Activated CD4-positive, alpha-beta memory T cell treated with anti-CD3 and anti-CD28 coated beads, Interleukin-2, amount 10 ng/mL, durations not matched to agents 7 days and 5 days (primary cell): ENCODE measurements at places on chromosomes 1 and 21. TPM values are rescaled to one million over a fixed set of nuclear protein-coding genes. Genes with fewer than 3 reads are reported as not detected.

Gene OR2T33
- total RNA-seq: not detected

Gene NCAM2
- not detected for total RNA-seq

Gene LIPI
- not detected for total RNA-seq

Gene FCGR3A
- 0.53 TPM for total RNA-seq

Gene LCA5L
- total RNA-seq: not detected

Gene S1PR1
- 219 TPM for total RNA-seq

Gene OR6N2
- total RNA-seq: not detected

Gene SLC25A34
- 1.9 TPM for total RNA-seq

Gene MFSD2A
- total RNA-seq: 2.4 TPM
